ENCODE measurements at places on chromosomes 6 and 20.

GRCh38 chr6:4912559-4912958 lies 91.3 kb downstream of the RPP40 start:
- H3K27ac ChIP-seq, result no peak overlapping the region
- no peaks in the 10 kb centered on the region for H3K27me3 ChIP-seq
- no peak overlapping the region for H3K4me3 ChIP-seq
- H3K4me1 ChIP-seq, result peaks cover 31% of the 10 kb centered on the region
- peaks cover 3% of the 10 kb centered on the region for H3K36me3 ChIP-seq

DNA sequence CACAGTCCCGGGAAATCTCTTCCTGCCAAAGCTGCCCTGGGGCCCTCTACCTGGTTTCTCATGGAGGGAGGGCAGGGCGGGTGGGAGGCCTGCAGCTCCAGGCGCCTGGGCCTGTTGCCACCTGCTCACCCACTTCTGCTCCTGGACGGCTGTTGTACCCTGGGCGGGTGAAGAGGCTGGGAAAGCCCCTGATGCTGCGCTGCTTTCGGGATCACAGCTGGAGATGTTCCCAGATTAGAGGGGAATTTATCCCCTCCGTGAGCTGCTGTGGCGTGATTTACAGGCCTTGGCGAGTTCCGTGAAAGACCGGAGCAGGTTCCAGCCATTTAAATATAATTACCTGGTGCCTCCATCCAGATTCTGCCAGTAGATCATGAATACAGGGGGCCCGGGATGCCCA lies 12.3 kb upstream of the VSTM2L start:
- no peak overlapping the region for H3K4me3 ChIP-seq
- H3K4me1 ChIP-seq, result no peaks in the 10 kb centered on the region
- no peak overlapping the region for H3K27ac ChIP-seq
- H3K27me3 ChIP-seq, result peaks cover 2% of the 10 kb centered on the region

- DNase-seq, result no peak
- no peaks in the 10 kb centered on the region for H3K27me3 ChIP-seq
- H3K4me3 ChIP-seq, result no peak overlapping the region
- H3K4me1 ChIP-seq, result peaks cover 24% of the 10 kb centered on the region
- H3K27ac ChIP-seq, result no peak overlapping the region
- H3K36me3 ChIP-seq, result peaks cover 36% of the 10 kb centered on the region
Observed at GRCh38 chr20:34397096-34397495, 34.0 kb downstream of the ITCH start.

GRCh38 chr6:167807200-167807599 lies 19.5 kb upstream of the AFDN start:
- no peak for DNase-seq
- H3K36me3 ChIP-seq, result no peaks in the 10 kb centered on the region
- no peak overlapping the region for H3K27ac ChIP-seq

DNA sequence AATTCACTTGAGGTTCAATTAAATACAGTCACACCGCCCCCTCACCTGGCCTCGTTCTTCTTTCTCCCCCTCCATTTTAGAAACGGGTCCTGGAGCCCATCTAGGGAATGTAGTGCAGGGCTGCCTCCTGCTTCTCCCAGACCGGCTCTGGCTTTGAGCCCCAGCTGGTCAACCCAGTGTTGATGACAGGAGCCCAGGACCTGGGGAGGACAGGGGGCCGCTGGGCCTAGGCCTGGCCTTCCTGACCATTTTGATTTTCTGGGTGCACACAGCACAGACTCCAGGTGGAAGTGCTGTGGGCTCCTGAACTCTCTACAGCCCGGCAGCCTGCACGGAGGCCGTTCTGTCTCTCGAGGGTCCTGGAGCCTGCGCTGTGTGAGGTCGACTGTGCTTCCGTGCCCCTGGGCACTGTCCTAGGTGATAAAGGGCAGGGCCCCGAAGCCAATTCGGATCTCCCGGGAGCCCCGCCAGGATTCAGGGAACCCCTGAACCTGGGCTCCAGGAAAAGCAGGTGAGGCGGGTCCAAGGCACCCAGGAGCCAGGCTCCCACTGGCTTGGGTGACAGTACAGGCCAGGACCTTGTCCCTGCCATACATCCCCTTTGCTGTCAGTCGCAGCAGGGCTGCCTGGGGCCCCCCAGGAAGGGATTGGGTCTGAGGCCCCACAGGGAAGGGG lies 23.3 kb downstream of the NPEPL1 start:
- H3K27ac ChIP-seq, result no peak overlapping the region
- H3K4me3 ChIP-seq, result no peak overlapping the region
- no peaks in the 10 kb centered on the region for H3K27me3 ChIP-seq
- no peaks in the 10 kb centered on the region for H3K4me1 ChIP-seq

DNA sequence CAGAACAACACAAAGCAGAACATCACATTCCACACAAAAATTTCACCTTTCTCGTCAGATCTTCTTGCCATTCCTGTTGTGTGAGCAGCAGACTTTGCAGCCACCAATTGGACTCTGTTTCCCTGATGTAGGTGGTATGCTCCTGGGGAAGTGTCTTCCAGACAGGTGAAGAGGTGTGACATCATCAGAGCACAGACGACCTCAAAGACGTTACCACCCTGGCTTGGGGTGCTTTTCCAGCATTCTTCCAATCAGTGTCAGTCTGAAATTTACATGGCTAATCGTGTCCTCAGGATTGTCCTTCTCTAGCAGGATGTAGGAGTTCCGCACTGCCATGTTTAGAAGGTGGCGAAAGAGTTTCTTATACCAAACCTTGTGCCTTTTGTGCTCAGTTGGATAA lies 31.6 kb upstream of the RIMS4 start:
- H3K4me3 ChIP-seq, result no peak overlapping the region
- DNase-seq, result no peak
- no peaks in the 10 kb centered on the region for H3K36me3 ChIP-seq
- H3K27me3 ChIP-seq, result peaks cover 9% of the 10 kb centered on the region

DNA sequence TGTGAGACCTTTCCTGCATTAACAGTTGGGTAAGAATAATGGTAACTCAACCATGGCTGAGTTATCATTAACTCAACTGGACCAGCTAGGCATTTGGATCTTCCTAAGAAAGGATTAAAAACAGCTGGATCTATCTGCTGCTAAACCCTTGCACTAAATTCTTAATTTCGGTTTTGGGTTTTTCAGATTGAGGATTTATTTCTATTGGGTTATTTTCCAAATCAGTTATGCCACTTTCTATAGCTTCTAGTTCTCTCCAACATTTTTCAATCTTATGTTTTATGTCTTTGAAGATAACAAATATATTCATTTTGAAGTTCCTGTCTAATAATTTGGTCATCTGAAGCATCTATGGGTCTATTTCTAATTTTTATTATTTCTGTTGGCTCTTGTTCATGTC lies 92.5 kb downstream of the KIF13A start:
- peaks cover 14% of the 10 kb centered on the region for H3K27me3 ChIP-seq
- no peak for DNase-seq
- no peaks in the 10 kb centered on the region for H3K4me1 ChIP-seq
- H3K27ac ChIP-seq, result no peak overlapping the region
- H3K4me3 ChIP-seq, result no peak overlapping the region
- H3K36me3 ChIP-seq, result no peaks in the 10 kb centered on the region

DNA sequence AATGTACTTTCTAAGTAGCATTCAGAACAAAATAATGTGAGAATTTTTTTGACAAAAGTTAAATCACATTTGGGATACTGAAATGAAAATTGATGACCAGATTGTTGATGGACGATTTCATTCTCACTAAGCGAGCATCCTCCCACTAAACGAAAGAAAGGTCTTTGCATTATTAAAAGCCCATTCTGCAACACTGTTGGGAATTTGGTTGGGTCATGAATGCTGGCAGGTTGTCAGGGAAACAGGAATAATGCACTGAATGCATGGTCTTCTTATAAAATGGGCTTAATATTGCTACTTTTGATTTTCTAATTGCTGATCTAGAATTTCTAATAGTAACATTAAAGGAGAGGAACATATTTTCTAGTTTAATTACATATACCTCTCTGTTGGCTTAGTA lies 229.8 kb downstream of the NKAIN2 start:
- H3K4me1 ChIP-seq, result no peaks in the 10 kb centered on the region
- no peaks in the 10 kb centered on the region for H3K36me3 ChIP-seq
- H3K4me3 ChIP-seq, result no peak overlapping the region
- no peaks in the 10 kb centered on the region for H3K27me3 ChIP-seq

DNA sequence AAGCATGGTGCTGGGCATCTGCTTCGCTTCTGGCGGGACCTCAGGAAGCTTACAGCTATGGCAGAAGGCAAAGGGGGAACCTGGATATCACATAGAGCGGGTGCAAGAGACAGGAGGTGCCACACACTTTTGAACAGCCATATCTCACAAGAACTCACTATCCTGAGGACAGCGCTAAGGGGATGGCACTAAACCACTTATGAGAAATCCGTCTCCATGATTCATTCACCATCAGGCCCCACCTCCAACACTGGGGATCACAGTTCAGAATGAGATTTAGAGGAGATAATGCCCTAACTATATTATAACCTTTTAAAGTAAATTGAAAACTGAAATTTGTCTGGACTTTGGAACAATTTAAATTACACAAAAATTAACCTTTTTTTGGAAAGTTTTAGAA lies 37.8 kb upstream of the SUMO4 start:
- H3K27ac ChIP-seq, result peak overlapping the region; percentile 53
- DNase-seq, result no peak
- no peaks in the 10 kb centered on the region for H3K27me3 ChIP-seq
- H3K4me3 ChIP-seq, result no peak overlapping the region
- H3K4me1 ChIP-seq, result peaks cover 60% of the 10 kb centered on the region
- peaks cover 47% of the 10 kb centered on the region for H3K36me3 ChIP-seq

DNA sequence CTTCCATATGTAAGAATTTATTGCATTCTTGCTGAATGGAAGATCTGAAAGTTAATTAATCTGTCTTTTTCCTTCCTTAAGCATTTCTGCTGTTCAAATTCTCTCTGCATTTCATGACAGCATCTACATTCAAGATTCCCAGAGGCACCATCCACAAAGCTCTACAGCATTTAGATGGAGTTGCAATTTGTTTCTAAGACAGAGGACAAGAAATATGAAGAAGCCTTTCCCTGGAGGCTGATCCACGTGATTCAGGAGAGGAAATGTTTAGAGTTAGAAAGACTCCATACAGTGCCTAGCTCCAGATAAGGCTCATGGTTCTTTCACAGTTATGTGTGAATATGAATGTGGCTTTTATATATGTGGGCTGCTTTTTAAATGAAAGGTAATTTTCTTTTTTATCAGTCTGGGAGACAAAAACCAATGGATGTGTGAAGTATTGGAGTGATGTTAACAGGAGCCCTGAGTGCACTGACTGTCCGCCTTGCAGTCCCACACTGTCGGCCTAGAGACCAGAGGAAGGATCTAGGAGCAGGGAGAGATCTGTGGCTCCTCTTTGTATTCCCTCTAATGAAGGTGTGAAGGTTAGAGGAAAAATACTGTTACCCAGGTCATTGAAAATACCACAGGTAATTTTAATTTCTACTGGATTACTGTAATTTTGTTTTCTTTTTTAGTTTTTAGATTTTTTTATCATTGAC lies 686.6 kb upstream of the GJE1 start:
- DNase-seq, result no peak
- no peaks in the 10 kb centered on the region for H3K36me3 ChIP-seq
- no peak overlapping the region for H3K4me3 ChIP-seq
- H3K27me3 ChIP-seq, result no peaks in the 10 kb centered on the region
- H3K4me1 ChIP-seq, result no peaks in the 10 kb centered on the region

- H3K4me3 ChIP-seq, result no peak overlapping the region
- H3K4me1 ChIP-seq, result peaks cover 13% of the 10 kb centered on the region
- peaks cover 2% of the 10 kb centered on the region for H3K27me3 ChIP-seq
Observed at GRCh38 chr6:35065870-35066269, 75.3 kb downstream of the TCP11 start.

DNA sequence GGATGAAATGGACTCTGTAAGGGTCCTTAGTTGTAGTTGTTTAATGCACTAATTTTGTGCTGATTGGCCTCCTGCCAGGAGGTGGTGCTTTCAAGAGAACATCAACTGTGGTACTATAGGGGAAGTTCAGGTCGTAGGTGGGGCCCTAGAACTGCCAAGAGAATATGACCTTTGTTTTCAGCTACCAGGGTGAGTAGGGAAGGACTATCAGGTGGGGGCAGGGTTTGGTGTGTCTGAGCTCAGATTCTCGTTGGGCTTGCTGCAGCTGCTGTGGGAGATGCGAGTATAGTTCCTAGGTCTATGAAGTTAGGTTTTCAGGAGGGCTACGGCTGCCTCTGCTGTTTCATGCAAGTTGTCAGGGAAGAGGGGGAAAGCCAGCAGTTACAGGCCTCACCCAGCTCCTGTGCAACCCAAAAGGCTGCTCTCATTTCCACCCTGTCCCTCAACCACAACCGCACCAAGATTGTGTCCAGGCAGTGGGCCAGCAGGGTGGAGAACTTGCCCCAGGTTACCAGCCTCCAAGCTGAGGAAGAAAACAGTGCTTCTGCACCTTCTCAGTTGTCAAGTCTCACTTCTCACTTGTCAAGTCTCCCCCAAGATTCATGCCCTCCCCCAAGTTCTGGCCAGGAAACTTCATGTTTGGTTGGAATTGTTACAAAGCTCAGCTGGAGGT lies 626.5 kb upstream of the MAP3K7 start:
- no peaks in the 10 kb centered on the region for H3K27me3 ChIP-seq
- no peak for DNase-seq
- no peak overlapping the region for H3K27ac ChIP-seq
- H3K4me3 ChIP-seq, result no peak overlapping the region
- no peaks in the 10 kb centered on the region for H3K36me3 ChIP-seq

DNA sequence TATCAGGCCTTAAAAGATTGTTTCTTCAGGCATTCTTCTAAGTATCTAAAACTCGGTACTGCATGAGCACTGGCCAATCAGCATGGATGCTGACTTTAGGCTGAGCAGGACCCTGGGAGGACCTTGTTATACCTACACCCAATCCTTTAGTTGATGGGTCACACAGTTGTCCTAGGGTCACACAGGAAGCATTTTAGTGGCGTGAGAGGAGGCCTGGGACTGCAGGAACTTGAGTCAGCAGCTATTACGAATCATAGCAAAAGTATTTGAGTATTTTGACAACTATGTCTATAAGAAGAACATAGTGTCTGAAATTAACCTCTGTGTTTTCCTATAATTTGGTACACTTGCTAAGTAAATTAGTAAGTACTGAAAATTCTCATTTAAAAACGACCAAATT lies 741.4 kb downstream of the HACE1 start:
- H3K36me3 ChIP-seq, result no peaks in the 10 kb centered on the region
- H3K27me3 ChIP-seq, result no peaks in the 10 kb centered on the region
- no peaks in the 10 kb centered on the region for H3K4me1 ChIP-seq
- H3K27ac ChIP-seq, result no peak overlapping the region
- DNase-seq, result no peak

GRCh38 chr6:41586252-41587007 lies 40.2 kb downstream of the FOXP4 start:
- H3K36me3 ChIP-seq, result peaks cover 5% of the 10 kb centered on the region
- DNase-seq, result no peak
- H3K27me3 ChIP-seq, result no peaks in the 10 kb centered on the region

GRCh38 chr6:45640081-45640491 lies 262.4 kb upstream of the SUPT3H start:
- DNase-seq, result no peak
- no peak overlapping the region for H3K4me3 ChIP-seq

DNA sequence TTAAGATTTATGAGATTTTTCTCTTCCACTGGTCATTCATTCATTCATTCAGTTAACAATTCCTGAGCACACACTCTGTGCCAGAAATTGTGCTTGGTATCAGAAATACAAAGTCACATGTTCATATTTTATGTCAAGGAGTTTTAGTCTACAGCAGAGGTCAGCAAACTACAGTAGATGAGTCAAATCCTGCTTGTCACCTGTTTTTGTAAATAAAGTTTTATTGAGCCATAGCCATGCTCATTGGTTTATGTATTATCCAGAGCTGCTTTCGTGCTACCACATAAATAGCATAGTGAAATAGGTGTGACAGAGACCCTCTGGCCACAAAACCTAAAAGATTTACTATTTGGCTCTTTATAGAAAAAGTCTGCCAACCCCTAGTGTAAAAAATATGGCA lies 46.8 kb downstream of the THEMIS start:
- no peaks in the 10 kb centered on the region for H3K27me3 ChIP-seq
- no peak overlapping the region for H3K27ac ChIP-seq
- DNase-seq, result no peak
- peaks cover 37% of the 10 kb centered on the region for H3K4me1 ChIP-seq
- H3K36me3 ChIP-seq, result peaks cover 38% of the 10 kb centered on the region
- no peak overlapping the region for H3K4me3 ChIP-seq
